NCI-H1930 (cell line): ENCODE measurements at places on chromosomes 5 and 9.

- no peak for DNase-seq
Measured at GRCh38 chr5:140574165-140574564, 9.5 kb downstream of the SLC35A4 start.

- no peak for DNase-seq
Measured at GRCh38 chr5:157025093-157025698, 33.7 kb downstream of the HAVCR1 start.

GRCh38 chr5:31847354-31847753 lies 208.4 kb downstream of the PDZD2 start:
- DNase-seq: no peak

DNA sequence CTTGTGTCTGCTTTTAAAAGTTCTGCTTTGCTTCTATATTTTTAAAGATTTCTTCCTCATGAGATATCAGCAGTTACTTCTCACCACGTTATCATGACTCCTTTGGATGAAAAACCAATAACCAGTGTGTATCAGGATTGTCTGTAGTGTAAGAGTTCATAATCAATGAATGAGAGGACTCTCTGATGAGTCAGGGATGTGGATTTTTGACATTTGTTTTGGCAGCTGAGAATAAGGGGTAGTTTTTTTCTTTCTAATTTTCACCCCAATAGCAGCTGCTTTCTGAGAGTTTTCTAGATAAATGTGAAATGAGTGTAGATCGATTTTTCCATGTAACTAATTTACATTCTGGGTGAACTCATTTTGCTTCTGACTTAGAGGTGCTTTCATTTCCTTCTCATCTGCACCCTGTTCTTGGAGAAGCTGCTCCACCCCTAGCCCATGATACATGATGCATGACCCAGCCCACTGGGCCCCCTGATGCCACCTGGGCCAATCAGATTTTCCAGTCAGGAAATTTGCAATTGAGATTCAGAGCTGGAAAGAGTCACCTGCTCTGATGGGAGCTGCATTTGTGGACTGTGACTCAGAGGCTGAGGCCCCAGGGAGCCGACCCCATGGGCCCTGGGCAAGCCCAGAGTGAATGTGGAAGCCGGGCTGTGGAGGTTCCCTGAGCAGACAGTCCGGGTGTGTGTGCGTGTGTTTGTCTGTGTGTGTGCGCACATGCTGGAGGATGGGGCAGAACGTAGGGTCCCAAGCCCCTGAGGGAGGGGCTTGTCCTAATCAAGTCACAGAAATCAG lies 159.3 kb downstream of the RGS3 start:
- DNase-seq: no peak

- no peak for DNase-seq
Measured at GRCh38 chr5:43643327-43643726, 40.3 kb downstream of the NNT start.

DNA sequence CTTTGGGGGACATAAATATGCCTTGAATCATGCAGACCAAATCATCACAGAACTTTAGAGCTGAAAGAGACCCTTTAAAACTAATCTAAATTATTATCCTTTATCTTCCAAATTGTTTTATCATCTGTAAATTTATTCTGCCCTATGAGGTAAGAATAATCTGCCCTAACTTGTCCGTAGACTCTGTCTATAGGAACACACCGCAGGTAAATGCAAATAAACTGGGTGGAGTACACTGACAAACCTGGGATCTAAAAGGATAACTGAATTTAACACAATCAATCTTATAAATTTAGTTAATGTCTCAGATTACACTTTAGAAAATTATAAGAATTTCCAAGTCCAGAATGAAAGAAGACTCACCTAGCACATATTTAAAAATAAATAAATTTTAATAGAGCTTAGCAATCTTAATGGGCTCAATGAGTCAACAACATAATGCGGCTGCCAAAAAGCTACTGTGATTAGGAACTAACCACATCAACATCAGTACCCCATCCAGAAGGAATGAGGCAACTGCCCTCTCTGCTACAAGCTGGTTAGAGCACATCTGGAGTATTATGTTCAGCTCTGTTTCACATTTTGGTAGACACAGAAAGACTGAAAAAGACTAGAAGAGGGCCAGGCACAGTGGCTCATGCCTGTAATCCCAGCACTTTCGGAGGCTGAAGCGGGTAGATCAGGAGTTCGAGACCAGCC lies 5.6 kb downstream of the MEGF9 start:
- DNase-seq: no peak

DNA sequence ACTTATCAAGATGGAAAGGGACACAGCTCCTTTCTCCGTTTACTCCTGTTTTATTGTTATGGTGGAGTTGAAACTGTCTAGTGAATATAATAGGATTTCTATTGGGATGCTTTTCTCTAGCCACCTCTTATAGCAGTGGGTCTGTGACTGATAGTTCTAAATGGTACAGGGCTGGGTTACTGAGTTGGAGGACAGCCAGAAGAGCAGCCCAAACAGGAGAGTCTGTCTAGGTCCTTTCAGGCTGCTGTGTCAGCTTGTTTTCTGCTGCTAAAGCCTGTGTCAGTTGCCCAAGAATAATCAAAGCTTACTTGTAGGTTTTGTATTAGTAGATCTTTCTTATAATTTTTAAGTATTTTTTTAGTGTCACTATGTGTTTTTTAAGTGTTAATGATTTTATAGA lies 356.0 kb upstream of the SEMA6A start:
- DNase-seq: no peak

DNA sequence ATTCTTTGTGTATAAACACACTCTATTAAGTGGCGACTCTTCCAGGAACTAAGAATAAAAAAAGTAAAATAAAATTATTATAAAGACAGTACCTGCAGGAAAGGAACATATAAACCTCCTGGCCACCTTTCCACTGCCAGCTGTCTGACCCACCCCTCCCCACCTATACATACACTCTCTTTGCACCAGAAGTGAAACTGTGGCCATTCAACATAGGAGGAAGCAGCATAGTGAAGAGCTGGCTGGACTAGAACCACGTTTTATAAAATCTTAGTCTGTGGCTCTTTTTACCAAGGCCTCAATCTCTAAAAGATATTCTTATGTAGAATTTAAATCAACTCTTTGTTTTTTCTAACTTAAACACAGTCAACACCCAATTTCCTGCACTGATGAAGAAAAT lies 289.6 kb downstream of the GABRB2 start:
- DNase-seq: no peak

DNA sequence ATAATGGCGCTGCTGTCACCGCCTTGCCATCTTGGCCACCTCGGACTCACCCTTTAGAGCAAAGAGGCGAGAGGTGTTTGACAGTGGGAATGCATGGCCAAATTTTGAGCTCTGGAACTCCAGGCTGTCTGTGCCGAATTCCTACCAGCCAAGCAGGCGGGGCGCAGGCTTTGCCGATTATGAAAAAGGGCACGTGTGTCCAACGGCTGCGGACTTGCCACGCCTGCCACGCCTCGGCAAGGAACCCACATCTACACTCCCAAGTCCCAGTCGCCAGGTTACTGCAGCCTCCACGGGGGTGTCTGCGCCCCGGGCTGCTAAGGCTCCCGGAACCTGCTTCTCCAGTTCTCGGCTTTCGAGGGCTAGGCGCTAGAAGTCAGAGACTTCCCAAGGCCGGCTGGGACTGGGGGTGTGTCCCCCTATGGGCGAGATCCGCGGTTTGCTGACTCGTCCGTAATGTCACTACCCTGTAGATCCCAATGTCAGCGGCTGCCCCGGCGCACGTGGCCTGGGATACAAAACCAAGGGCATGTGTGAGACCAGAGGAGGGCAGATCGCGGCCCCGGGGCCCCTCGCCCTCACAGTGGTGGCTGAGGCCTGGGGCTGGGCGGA lies 2.8 kb downstream of the NPR3 start:
- DNase-seq: no peak

GRCh38 chr9:17799369-17799768 lies 220.5 kb downstream of the SH3GL2 start:
- no peak for DNase-seq

DNA sequence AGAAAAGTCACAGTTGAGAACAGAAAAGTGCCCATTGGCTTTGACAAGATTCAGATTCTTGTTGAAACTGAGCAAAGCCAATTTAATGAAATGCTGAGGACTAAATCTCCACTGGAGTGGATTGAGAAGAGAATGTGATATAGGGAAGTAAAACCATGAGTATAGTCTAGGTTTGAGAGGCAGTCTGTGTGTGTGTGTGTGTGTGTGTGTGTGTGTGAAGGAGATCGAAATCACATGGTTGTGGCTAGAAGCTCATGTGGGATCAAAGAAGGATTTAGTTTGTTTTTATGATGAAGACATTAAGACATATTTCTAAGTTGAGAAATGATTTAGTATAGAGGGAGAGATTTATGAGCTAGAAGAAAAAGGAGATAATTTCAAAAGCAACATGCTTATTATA lies 275.7 kb upstream of the DAB2 start:
- DNase-seq: no peak

DNA sequence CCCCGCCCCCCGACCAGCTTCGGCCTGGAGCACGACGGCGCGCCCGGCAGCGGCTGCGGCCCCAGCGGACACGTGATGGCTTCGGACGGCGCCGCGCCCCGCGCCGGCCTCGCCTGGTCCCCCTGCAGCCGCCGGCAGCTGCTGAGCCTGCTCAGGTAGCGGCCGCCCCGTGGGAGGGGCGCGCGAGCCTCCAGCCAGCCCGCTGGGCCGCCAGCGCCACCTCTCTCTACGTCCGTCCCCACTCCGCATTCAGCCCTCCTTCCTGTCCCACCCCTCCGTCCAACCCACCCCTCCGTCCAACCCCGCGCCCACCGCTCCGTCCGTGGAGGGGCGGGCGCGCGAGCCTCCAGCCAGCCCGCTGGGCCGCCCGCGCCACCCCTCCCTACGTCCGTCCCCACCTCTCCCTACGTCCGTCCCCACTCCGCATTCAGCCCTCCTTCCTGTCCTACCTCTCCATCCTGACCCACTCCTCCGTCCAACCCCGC lies 6.5 kb downstream of the ADAMTS13 start:
- DNase-seq: no peak

GRCh38 chr9:69036309-69036708 lies 757 bp downstream of the FXN start:
- DNase-seq: no peak

- DNase-seq: no peak
Measured at GRCh38 chr9:25519286-25519685, 159.0 kb downstream of the TUSC1 start.

DNA sequence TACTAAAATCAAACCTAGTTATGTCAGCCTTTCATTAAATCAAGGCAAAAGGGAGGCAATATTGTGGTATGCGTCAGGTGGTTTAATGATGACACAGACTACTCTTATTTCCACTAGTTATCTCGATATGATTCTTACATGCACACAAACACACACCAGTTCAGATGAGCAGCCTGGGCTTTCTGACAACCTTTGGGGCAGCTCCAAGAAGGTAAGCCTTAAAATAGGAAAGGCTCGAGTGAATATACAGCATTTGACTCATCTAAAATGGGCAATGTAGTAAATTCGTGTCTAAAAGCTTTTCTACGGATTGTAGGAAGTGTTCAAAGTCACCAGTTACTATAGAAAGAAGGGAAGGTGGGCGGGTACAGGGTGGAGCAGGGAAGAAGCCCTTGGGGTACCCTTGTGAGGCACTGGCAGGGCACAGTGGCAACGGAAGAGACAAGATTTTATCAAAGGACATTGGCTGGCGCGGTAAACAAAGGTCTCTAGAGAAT lies 1.9 kb downstream of the ANKH start:
- no peak for DNase-seq

DNA sequence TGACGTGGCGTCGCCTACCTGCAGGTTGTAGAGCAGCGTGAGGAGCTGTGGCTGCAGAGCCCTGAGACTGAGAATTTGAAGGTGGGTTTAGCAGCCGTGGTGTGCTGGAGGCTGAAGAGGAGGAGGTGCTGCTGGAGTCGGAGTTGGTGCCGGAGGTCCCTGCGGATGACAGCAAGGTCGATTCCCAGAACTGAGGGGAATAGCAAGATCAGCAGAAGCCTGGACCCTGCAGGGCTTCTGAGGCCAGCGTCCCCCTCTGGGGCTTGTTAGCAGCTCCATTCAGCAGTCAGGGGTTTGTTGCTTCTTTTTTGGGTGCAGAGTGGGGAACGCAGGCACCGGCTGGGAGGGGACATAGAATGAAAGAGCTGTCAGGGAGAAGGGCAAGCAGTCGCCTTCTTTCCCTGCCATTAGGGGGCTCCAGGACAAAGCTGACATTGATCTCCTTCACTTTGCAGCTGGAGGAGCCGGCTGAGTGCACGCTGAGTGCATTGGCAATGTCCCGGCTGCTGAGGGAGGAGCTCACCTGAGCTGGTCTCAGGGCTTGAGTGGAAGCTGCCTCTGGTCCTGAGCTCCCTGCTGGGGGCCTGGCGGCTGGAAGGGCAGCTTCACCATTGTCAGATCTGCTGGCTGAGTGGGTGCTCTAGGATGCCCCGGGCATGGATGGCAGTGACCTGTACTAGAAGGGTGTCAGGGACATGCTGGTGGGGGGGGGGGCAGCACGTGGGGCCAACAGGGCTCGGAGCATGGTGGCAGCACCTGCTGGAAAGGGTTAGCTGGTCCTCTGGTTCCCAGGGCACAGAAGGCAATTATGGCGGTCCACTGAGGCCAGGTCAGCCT lies 20.8 kb downstream of the OBP2B start:
- no peak for DNase-seq

- no peak for DNase-seq
Measured at GRCh38 chr9:138071292-138071691, 193.7 kb downstream of the CACNA1B start.

DNA sequence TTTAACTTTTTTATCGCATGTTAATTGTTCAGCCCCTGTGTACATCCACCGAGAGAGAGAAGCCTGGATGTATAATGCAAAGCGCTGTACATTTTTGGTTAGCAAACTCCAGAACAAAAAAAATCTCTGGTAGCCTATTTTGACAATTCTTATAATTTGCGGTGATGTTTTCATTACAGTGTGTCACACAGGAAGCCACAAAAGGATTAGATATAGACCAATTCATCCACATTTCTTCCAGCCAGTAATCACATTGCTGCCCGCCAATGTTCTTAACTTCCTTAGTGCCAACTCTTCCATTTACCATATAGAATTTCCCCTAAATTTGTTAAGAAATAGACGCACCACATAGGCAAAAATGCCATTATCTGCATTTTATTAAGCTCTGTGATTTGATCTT lies 435.6 kb downstream of the EFNA5 start:
- no peak for DNase-seq

DNA sequence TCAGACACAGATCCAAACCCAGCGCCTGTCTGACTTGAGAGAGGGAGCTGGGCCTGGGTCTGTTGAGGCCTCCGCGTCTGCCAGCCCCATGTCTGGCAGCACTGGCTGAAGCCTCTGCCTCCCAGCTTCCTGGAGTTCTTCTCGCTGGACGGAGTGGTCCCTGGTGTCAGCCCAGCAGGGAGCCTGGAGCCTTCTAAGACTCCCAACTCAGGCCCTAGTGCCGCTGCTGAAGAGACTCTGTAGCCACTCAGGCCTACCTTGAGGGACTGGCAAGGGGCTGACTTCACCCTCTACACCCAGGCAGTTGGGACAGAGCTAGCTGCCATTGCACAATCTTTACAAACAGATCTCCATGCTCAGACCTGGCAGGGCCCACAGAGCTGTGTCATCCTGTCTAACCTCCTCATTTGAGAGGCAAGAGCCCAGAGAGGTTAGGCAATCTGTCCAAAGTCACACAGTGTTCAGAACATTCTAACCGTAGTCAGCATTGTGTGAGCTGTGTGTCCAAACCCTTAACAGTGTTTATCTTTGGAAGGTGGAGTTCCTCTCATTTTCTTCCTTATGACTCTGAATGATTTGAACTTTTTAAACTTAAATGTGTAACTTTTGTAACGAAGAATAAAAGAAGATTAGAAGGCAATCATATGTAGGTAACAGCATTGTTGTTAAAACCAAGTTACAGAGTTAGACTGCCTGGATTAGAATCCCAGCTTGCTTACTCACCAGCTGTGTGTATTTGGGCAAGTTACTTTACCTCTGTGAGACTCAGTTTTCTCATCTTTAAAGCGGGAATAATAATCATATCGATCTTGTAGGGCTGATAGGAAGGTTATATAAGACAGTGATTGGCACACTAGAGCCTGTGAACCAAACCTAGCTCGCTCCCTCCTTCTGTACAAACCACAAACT lies 4.6 kb upstream of the DUSP1 start:
- DNase-seq: no peak
